ENCODE measurements at places on chromosomes 12 and 14. TPM values are rescaled to one million over a fixed set of nuclear protein-coding genes. Genes with fewer than 3 reads are reported as not detected.
A peak's percentile ranks its signal among the peaks of the same experiment; 100 is the strongest.

DNA sequence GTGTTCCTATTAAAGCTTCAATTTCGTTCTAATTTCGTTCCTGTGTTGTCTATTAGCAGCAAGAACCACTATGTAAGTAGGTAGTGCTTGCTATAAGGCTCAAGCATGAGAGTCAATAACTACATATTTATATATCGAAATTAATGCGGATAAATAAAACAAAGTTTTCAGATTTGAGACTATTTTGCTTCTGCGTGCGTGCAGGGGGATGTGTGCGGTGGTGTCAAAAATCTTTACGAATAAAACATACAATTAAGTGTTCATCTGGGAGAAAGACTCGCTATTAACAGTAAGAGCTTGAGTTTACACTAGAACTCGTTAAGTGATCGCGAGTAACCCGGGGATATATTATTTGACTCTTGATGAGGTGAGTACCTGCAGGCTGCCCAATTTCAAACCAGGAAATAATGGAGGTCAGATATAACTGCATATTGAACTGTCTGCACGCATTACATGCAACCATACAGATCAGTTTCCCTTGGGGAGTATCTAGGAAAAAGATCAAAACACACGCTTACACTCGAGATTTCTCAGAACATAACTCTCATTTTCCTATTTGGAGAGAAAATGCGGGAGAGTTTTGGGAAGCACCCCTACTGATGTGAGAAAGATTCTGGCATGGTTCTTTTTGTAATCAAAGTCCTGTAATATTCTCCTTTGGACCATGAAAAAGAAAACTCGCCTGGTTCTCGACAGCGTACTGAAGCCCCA is 813 bp downstream of the TWF1 start:
- DNase-seq = no peak

- no peak for DNase-seq
Measured at GRCh38 chr12:16417058-16417457, 69.6 kb downstream of the MGST1 start.

- DNase-seq = no peak
Measured at GRCh38 chr12:127538316-127538715, 728.7 kb upstream of the TMEM132C start.

DNA sequence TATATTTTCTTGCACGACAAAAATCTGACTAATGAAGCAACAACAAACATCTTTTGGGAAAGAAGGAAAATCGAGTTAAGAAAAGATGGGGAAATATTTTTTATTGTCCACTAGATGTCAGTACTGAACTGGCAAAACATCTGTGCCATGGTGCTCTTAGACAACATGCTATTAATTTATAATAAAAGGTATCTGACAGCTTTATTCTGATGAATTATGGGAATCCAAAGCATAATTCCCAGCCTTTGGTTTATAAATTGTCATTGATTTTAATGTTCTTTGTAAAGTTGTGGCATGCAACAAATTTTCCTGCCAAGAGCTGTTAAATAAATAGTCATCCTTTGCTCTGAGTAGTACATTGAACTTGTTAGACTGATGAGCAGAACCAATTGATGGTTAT is 231.2 kb downstream of the ETNK1 start:
- DNase-seq = peak; percentile 57

- no peak for DNase-seq
Measured at GRCh38 chr12:7647071-7647470, 18.6 kb downstream of the APOBEC1 start.

DNA sequence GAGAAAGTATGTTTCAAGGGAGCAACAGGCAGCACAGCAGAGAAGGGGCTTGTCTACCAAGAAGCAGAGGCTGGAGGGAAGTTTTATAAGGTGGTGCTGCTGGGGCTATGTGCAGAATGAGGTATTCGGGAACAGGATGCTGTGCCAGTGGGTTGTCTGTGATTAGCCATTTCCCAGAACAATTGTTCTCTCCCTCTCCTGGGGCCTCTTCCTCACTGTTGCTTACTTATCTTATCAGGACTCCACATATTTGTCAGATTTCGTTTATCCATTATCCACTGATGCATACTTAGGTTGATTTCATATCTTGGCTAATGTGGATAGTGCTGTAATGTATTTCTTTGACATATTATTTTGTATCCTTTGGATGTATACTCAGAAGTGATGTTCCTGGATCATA is 195.1 kb upstream of the RTL1 start:
- no peak for DNase-seq

GRCh38 chr12:93020631-93021597 is 91.8 kb upstream of the EEA1 start:
- DNase-seq = no peak

FIGNL2 gene
- 0.23 TPM for polyA plus RNA-seq

KRT78 gene
- not detected for polyA plus RNA-seq

TAS2R43 gene
- not detected for polyA plus RNA-seq

Measured in GM23248 (cell line).